Coronary artery (tissue), 2 donors: ENCODE measurements at places on chromosomes 13 and 19.

DNA sequence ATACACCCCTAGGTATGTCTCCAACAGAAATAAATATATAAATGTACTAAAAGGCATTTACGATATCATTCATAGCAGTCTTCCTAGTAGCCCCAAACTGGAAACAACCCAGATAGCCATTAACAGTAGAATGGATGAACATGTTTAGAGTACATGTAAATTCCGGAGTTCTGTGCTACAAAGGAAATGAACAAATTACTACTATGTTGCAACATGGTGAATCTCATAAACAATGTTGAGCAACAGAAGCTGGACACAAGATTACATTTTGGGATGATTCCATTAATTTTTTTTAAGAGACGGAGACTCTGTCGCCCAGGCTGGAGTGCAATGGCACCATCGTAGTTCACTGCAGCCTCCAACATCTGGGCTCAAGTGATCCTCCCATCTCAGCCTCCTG, 5.9 kb upstream of the SLC7A10 start:
- no peak for DNase-seq

- DNase-seq = no peak
Observed at GRCh38 chr19:33293255-33294057, 8.9 kb downstream of the CEBPA start.

GRCh38 chr19:3548606-3549005, 8.8 kb downstream of the MFSD12 start:
- no peak for DNase-seq

GRCh38 chr13:33138441-33138840, 122.2 kb downstream of the KL start:
- DNase-seq = no peak

- no peak for DNase-seq
Observed at GRCh38 chr13:31477961-31478360, 261.4 kb upstream of the RXFP2 start.

GRCh38 chr13:74912898-74913297, 569.1 kb downstream of the TBC1D4 start:
- DNase-seq = no peak

DNA sequence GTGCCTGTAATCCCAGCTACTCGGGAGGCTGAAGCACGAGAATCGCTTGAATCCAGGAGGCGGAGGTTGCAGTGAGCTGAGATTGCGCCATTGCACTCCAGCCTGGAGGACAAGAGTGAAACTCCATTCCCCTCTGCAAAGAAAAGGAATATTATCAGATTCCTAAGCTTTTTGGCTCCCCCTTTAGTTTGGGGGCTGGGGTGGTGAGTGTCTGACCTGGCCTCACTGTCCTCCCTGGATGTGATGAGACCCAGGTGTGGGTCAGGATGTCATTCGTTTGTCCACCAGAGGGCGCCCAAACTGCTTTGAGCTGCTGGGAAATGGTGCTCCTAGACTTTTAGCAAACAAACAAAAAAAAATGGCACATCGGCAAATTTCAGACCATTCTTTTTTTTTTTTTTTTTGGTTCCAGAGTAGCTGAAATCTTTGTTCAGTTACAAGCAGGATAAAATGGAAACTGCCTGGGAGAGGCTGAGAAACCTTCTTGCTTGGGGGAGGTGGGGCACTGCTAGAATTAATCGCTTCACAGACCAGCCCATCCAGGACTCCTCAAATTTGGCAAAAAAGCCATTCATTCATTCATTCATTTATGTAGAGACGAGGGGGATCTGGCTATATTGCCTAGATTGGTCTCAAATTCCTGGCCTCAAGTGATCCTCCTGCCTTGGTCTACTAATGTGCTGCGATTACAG, 29.4 kb downstream of the SPC24 start:
- no peak for DNase-seq

DNA sequence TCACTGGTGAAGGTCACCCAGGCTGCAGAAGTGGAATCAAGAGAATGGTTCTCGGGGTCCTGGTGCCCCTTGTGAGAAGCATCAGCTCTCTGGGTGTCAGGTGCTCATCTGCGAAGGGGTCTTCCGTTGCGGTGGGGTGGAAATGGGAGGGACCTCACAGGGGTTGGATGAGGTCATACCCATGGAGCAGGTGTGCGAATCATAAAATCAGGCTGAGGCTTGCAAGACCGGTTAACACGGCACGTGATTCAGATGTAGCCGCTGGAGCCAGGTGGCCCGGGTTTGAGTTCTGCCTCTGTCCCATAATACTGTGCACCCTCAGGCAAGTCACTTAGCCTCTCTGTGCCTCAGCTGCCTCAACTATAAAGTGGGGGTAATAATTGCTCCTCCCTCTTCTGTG, 3.9 kb upstream of the KLK15 start:
- DNase-seq = no peak

GRCh38 chr13:25478186-25478585, 106.4 kb downstream of the ATP8A2 start:
- DNase-seq = no peak
